Stomach (tissue), 19 donors: ENCODE measurements at places on chromosomes 1 and 21. TPM values are rescaled to one million over a fixed set of nuclear protein-coding genes. Genes with fewer than 3 reads are reported as not detected.

DNA sequence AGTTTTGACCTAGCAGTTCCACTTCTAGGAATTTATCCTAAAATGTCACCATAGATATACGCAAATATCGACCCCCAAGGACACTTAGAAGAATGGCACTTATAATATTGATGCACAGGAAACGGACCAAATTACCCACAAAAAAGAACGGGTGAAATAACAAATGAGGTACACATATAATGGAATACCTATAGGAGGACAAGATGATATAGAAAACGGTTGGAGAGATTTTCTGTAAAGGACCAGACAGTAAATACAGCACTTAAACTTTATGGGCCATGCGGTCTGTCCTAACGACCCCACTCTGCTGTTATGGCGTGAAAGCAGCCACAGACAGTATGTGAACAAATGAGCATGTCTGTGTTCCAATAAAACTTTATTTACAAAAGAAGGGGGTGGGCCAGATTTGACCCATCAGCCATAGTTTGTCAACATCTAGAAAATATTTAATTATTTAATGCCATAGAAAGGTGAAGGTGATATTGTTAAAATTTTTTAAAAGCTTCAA, 2.4 kb downstream of the TMPRSS3 start:
- peaks cover 6% of the 10 kb centered on the region for H3K4me1 ChIP-seq
- H3K36me3 ChIP-seq, result no peaks in the 10 kb centered on the region
- no peak overlapping the region for H3K4me3 ChIP-seq
- no peak overlapping the region for H3K27ac ChIP-seq

GRCh38 chr1:163076981-163077761, 8.0 kb downstream of the RGS4 start:
- no peak overlapping the region for H3K4me3 ChIP-seq
- H3K27ac ChIP-seq, result no peak overlapping the region
- no peak for DNase-seq
- H3K27me3 ChIP-seq, result no peaks in the 10 kb centered on the region

- no peak overlapping the region for H3K4me3 ChIP-seq
- peaks cover 69% of the 10 kb centered on the region for H3K4me1 ChIP-seq
- peaks cover 18% of the 10 kb centered on the region for H3K27me3 ChIP-seq
- peaks cover 21% of the 10 kb centered on the region for H3K36me3 ChIP-seq
These were observed 5.6 kb downstream of the ARHGEF16 start for GRCh38 chr1:3459940-3460671.

DNA sequence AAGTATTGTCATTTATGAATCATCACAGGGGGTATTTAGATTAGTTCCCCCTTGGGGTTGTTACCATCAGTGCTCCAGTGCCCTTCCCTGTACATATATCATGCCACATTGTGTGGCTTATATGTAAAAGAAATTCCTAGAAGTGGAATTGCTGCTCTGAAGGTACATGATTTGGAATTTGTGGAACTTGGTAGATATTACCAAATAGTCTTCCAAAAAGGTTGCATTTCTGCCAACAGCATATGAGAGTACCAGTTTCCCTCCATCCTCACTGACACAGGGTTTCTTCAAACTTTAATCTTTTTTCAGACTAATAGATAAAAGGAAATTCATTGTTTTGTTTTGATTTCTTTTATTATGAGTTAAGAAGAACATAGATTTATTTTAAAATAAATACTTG, 41.3 kb downstream of the AKNAD1 start:
- H3K36me3 ChIP-seq, result peaks cover 8% of the 10 kb centered on the region
- H3K4me3 ChIP-seq, result no peak overlapping the region

DNA sequence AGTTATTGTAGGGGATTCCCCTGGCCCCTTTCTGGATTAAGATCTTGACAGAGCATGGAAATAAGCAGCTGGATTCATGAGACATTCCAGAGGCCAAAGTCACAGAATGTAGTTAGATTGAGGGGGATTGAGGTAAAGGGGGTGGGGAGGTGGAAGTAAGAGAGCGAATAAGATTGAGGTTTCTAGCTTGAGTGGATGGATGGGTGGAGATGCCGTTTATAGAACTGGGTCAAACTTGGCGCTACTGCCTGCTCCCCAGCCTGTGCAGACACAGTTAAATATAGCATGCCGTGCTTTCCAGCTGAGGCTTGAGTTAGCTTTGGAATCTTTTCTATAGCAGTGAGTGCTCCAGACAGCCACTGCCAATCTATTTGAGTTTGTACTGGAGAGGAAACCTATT, 85.7 kb downstream of the DYRK1A start:
- no peak overlapping the region for H3K4me3 ChIP-seq
- DNase-seq, result peak; percentile 74
- H3K4me1 ChIP-seq, result peaks cover 87% of the 10 kb centered on the region
- H3K27ac ChIP-seq, result peak overlapping the region; percentile 50
- H3K36me3 ChIP-seq, result no peaks in the 10 kb centered on the region
- H3K27me3 ChIP-seq, result no peaks in the 10 kb centered on the region

GRCh38 chr1:167752219-167752985, 30.6 kb downstream of the MPZL1 start:
- no peak for DNase-seq
- H3K4me1 ChIP-seq, result peaks cover 86% of the 10 kb centered on the region
- no peaks in the 10 kb centered on the region for H3K36me3 ChIP-seq
- no peak overlapping the region for H3K4me3 ChIP-seq

DNA sequence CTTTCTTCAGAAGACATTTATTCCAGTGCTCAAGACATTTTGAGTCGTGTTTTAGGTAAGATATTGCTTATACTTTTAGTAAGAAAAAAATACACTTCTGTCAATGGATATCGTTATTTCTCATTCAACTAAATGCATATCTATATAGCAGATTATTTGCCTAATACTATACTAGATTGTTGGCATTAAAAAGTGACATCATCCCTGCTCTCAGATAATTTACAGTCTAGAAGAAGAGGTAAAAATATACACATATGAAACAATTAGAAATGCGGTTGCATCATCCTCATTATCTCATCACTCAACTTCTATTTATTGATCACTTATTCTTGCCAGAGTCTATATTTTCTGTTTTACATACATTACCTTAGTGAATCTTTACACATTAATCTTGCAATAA, 367.7 kb downstream of the ADGRL2 start:
- no peaks in the 10 kb centered on the region for H3K27me3 ChIP-seq
- no peak overlapping the region for H3K4me3 ChIP-seq
- no peak overlapping the region for H3K27ac ChIP-seq
- H3K4me1 ChIP-seq, result no peaks in the 10 kb centered on the region
- H3K36me3 ChIP-seq, result no peaks in the 10 kb centered on the region

DNA sequence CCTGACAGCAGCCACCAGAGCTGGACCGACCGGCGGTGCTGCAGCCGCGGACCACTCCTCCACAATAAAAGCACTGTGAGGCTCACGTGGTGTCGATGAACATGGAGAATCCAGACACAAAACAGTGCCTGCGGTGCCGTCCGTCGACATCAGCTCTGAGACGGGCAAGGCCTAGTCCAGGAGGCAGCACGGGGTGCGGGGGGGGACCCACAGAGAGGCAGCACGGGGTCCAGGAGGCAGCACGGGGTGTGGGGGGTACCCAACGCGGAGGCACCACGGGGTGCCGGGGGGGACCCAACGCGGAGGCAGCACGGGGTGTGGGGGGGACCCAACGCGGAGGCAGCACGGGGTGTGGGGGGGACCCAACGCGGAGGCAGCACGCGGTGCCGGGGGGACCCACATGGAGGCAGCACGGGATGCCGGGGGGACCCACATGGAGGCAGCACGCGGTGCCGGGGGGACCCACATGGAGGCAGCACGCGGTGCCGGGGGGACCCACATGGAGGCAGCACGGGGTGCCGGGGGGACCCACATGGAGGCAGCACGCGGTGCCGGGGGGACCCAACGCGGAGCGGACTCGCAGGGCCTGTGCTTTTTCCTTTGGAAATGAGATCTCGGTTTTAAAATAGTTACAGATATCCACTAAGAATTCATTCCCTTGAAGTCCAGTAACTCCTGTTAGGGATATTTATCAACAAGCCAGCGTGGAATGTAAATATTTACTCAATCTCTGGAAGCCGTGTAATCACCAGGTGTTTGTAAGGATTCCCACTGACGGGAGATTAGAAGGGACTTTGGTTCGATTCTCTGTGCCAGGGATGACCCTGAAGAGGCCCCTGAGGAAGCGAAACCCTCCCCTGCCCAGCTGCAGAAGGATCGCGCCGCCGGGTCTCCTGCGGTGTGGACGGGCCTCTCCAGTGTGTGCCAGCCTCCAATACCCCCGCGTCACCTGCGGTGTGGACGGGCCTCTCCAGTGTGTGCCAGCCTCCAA, 52.1 kb downstream of the COL6A1 start:
- H3K27ac ChIP-seq, result peak overlapping the region; percentile 49
- H3K27me3 ChIP-seq, result peaks cover under 1% of the 10 kb centered on the region
- H3K4me3 ChIP-seq, result no peak overlapping the region
- DNase-seq, result no peak

DNA sequence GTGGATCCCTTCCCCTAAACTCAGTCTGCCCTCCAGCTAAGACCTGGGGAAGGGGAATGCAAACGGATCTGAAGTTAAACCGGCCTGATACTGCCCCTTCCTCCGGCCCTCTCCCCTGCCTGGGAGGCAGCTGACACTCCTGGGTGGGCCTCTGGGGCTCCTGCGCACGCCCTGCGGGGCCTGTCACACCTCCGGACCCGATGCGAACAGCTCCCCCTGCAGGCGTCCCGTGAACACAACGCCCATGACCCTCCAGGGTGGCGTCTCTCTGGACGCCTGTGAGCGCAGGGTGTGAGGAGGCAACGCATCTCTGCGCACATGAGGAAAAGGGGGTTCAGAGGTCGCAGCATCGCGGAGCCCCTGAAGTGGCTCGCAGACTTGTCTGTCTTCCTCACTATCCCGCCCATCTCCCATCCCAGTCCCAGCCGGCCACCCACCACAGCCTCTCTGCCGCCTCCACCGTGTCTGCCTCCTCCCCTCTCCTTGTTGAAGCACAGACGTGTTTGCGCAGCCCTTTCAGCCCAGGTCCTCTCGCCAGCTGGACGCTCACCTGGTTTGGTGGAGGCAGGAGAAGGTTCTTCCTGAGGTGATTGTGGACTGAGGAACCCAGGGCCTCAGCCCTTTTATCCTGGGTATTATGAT, 421 bp upstream of the LCE3A start:
- H3K27ac ChIP-seq, result no peak overlapping the region
- H3K4me3 ChIP-seq, result no peak overlapping the region
- H3K27me3 ChIP-seq, result no peaks in the 10 kb centered on the region
- H3K4me1 ChIP-seq, result no peaks in the 10 kb centered on the region
- H3K36me3 ChIP-seq, result no peaks in the 10 kb centered on the region
- DNase-seq, result peak; percentile 5

DNA sequence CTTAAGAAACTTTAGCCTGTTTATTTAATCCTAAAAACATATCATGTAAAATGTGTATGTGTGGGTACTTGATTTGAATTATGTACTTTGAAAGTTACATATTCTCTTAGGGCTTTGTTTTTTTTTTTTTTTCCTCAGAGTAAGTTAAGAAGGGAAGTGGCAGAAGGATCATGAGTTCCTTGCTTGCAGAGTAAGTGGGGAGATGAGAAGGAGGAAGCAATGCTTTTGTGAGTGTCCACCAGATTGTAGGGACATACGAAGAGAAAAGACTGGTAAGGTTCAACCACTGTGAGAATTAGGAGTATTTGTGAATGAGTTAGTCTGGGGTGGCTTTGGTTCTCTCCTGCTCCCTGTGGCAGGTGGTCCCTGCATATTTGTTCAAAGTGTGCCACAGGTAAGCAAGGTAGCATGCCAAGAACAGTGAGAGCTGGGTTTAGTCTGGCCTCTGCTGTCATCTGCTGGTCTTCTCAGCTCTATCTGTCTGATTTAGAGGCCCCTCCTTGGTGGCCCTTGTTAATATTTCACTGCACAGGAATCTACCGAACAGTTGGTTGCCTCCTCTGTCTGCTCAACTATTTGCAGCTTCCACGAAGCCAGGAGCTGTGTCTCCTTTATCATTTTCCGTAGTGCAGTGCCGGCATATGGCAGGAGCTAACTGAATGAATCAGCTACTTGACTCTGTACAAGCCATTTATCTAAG, 9.5 kb downstream of the DNM3 start:
- DNase-seq, result no peak
- no peaks in the 10 kb centered on the region for H3K36me3 ChIP-seq
- H3K27ac ChIP-seq, result no peak overlapping the region
- H3K4me3 ChIP-seq, result no peak overlapping the region
- H3K4me1 ChIP-seq, result no peaks in the 10 kb centered on the region
- H3K27me3 ChIP-seq, result no peaks in the 10 kb centered on the region

DNA sequence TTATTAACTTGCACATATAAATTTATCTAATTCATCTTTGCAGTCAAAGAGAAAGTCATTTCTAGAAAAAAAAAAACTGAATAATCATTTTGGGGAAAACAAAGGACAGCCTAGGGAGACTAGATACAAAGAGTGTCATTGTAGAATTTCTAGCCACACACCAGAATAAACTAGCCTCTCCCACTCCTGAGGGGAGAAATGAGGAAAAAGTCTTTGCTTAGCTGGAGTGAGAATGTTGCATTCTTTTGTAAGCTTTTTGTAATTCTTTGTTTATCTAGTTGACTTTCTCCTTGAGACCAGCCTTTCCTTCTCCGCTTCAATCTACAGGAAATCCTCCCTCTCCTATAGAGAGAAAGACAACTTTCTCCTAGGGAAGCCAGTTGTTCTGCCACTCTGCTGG, 15.9 kb upstream of the CGN start:
- no peak overlapping the region for H3K27ac ChIP-seq
- DNase-seq, result no peak
- H3K27me3 ChIP-seq, result no peaks in the 10 kb centered on the region
- H3K4me1 ChIP-seq, result peaks cover 6% of the 10 kb centered on the region

Gene ATP1A4
- total RNA-seq, result not detected

Gene OR2AK2
- not detected for total RNA-seq
